Right atrium auricular region (tissue), 2 donors: ENCODE measurements at places on chromosomes 4 and X. TPM values are rescaled to one million over a fixed set of nuclear protein-coding genes. Genes with fewer than 3 reads are reported as not detected.

DNA sequence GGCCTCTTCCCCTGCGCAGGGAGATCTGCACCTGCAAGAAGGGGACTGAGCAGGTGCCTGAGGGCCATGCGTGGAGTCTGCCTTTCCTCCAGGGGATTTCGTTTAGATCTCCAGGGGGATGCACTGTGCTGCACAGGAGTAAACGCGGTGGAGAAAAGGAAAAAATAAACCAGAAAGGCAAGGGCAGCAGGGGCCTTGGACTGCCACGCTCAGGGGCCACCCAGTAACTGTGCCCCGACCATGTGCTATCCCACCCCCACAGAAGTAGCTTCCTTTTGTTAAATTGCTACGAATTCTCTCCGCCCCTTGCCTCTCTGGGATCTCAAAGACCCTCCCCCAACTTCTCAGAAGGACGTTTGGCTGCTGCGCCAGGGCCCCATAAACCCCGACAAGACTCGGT is 17.2 kb upstream of the HMX1 start:
- no peaks in the 10 kb centered on the region for H3K4me1 ChIP-seq
- H3K4me3 ChIP-seq: no peak overlapping the region
- no peak overlapping the region for H3K27ac ChIP-seq
- no peak for DNase-seq
- peaks cover 7% of the 10 kb centered on the region for H3K27me3 ChIP-seq
- no peaks in the 10 kb centered on the region for H3K36me3 ChIP-seq

Gene INTU
- 1.8 TPM for total RNA-seq

GRCh38 chr4:15418956-15419355 is 8.9 kb upstream of the C1QTNF7 start:
- DNase-seq: no peak
- H3K36me3 ChIP-seq: no peaks in the 10 kb centered on the region
- H3K4me3 ChIP-seq: no peak overlapping the region
- H3K27ac ChIP-seq: no peak overlapping the region
- peaks cover 1% of the 10 kb centered on the region for H3K4me1 ChIP-seq

- DNase-seq: no peak
- H3K27ac ChIP-seq: no peak overlapping the region
- H3K36me3 ChIP-seq: no peaks in the 10 kb centered on the region
Observed at GRCh38 chrX:78958419-78959116, 13.4 kb downstream of the P2RY10 start.

Gene NLGN3
- total RNA-seq: 0.19 TPM

DNA sequence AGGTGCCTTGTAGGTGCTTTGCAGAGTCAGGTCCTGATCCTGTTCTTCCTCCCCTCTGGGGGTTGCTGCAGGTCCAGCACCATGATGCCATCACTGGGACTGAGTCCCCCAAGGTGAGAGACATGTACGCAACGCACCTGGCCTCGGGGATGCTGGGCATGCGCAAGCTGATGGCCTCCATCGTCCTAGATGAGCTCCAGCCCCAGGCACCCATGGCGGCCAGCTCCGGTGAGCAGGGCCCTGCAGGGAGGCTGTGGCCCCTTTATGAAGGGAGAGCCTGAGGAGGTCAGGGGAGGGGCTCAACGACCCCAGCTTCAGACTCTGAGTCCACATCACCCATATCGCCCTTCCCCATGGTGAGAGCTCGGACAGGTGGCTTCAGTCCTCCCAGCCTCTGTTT is 23.1 kb downstream of the MAN2B2 start:
- no peak for DNase-seq
- no peak overlapping the region for H3K4me3 ChIP-seq
- no peaks in the 10 kb centered on the region for H3K4me1 ChIP-seq
- peaks cover 6% of the 10 kb centered on the region for H3K36me3 ChIP-seq
- no peaks in the 10 kb centered on the region for H3K27me3 ChIP-seq

Gene SYNPO2
- total RNA-seq: 152 TPM

GRCh38 chrX:110015915-110016314 is 13.0 kb downstream of the TMEM164 start:
- no peak overlapping the region for H3K4me3 ChIP-seq
- no peak for DNase-seq
- peak overlapping the region; percentile 64 for H3K27ac ChIP-seq
- no peaks in the 10 kb centered on the region for H3K4me1 ChIP-seq

DNA sequence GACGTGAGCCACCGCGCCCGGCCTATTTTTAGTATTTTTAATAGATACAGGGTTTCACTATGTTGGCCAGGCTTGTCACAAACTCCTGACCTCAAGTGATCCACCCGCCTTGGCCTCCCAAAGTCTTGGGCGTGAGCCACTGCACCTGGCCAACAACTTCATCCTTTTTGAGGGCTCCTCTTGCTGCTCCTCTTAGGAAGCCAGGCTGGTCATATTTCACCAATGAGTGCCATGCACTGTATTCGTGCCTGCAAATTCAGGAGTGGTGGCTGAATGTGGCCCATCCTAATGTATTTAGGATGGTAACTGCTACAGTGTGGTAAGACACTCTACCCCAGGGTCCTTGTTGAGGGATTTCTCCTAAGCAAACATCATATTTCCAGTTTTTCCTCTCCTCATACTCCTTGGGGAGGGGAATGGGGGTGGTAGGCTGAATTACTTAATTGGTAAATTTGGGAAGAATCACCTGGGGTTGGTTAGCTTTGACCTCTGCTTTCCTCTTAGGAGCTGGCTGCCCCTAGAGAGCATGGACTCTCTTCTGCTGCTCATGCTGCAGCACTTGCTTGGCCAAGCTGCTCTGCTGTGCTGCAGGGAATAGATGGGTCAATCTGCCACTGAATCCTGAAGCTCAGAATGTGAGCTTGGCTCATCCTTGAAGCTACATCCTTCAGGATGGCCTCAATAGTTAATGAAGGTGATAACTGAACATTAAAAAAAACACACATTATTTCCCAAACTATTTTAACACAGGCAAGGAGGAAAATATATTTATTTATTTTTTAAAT is 167.4 kb downstream of the HS3ST1 start:
- no peaks in the 10 kb centered on the region for H3K27me3 ChIP-seq
- no peaks in the 10 kb centered on the region for H3K36me3 ChIP-seq
- no peak overlapping the region for H3K27ac ChIP-seq
- H3K4me1 ChIP-seq: no peaks in the 10 kb centered on the region
- no peak overlapping the region for H3K4me3 ChIP-seq

- peak; percentile 82 for DNase-seq
- no peaks in the 10 kb centered on the region for H3K4me1 ChIP-seq
- H3K27me3 ChIP-seq: no peaks in the 10 kb centered on the region
- H3K4me3 ChIP-seq: no peak overlapping the region
- no peak overlapping the region for H3K27ac ChIP-seq
Observed at GRCh38 chr4:168900080-168900479, 110.0 kb downstream of the CBR4 start.

GRCh38 chrX:3504916-3505315 is 158.5 kb upstream of the MXRA5 start:
- no peak overlapping the region for H3K27ac ChIP-seq
- no peak for DNase-seq
- H3K27me3 ChIP-seq: no peaks in the 10 kb centered on the region
- H3K4me3 ChIP-seq: no peak overlapping the region
- H3K36me3 ChIP-seq: no peaks in the 10 kb centered on the region

DNA sequence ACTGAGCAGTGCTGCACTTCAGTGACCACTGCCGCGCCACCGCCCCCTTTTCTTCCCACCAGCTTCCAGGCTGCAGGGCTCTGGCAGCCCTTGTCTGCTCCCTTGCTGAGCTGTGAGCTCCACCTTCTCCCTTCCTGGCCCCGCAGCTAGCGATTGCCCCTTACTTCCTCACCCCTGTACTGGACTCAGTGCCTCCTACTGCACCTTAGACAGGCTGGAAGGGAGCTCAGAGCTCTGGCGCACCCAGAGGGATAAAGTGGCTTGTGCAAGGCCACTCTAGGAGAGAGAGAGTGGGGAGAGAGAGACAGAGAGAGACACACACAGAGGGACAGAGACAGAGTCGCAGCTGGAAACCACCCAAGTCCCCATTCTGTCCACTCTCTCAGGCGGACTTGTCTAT is 6.0 kb downstream of the RASL11B start:
- H3K36me3 ChIP-seq: peaks cover 12% of the 10 kb centered on the region
- H3K27me3 ChIP-seq: no peaks in the 10 kb centered on the region
- peak overlapping the region; percentile 65 for H3K27ac ChIP-seq
- H3K4me3 ChIP-seq: no peak overlapping the region

Gene SSX2
- not detected for total RNA-seq

DNA sequence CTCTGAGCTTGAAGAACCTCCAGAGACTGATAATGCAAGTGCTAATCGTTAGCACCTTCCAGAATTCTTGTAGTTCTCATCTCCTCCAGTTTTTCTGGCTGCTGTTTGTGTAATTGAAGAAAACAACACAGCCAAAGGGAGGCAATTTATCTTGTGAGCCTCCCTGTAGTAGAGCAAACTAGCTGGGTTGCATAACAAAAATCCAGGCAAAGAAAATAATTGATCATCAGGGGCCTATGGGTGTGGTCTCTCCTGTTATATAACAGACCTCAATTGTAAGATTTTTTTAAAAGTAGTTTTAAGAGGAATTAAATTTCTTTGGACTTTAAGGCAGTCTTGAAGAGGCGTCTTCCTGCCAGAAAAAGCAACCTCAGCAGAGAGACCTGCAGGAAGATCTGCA is 817.0 kb downstream of the CENPC start:
- no peaks in the 10 kb centered on the region for H3K36me3 ChIP-seq
- no peak overlapping the region for H3K27ac ChIP-seq
- DNase-seq: no peak
- no peaks in the 10 kb centered on the region for H3K27me3 ChIP-seq

- no peak overlapping the region for H3K27ac ChIP-seq
- no peak overlapping the region for H3K4me3 ChIP-seq
- no peaks in the 10 kb centered on the region for H3K36me3 ChIP-seq
- H3K4me1 ChIP-seq: no peaks in the 10 kb centered on the region
Observed at GRCh38 chrX:37320541-37321203, 28.5 kb upstream of the PRRG1 start.

Gene KLB
- 0.11 TPM for total RNA-seq

DNA sequence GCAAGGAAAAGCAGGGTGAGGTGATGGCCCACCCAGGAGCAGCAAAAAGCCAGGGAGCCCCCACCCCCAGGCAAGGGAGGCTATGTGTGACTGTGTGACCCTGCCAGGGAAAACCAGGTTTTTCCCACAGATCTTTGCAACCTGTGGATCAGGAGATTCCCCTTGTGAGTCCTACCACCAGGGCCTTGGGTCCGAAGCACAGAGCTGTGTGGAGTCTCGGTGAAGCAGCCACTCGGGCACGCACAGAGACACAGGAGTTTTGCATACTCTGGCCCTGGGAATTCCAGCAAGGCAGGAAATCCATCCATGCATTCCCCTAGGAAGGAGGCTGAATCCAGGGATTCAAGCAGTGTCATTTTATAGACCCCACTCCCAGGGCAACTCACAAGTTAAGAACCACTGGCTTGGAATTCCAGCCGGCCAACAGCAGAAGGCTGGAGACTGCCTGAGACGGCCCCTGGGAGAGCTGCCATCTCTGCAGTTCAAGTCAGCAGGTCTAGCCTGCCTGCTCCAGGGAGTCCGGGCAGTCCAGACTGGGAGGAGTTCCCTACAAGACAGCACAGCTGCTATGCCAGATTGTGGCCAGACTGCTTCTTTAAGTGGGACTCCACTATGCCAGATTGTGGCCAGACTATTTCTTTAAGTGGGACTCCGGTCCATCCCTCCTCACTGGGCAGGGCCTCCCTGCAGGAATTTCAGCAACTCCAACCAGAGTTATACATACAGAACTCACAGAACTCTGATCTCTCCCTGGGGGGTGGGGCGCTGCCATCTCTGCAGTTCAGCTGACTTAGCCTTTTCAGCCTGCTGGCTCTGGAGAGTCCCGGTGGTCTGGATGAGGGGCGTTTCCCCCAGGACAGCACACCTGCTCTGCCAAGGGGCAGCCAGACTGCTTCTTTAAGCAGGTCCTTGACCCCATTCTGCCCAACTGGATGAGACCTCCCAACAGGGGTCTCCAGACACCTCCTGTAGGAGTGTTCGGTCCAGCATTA is 85.1 kb upstream of the ADAD1 start:
- no peak for DNase-seq
- H3K27me3 ChIP-seq: no peaks in the 10 kb centered on the region
- H3K27ac ChIP-seq: no peak overlapping the region

- H3K36me3 ChIP-seq: peaks cover 52% of the 10 kb centered on the region
- H3K27ac ChIP-seq: peak overlapping the region; percentile 80
- DNase-seq: no peak
- H3K4me1 ChIP-seq: peaks cover 27% of the 10 kb centered on the region
- no peaks in the 10 kb centered on the region for H3K27me3 ChIP-seq
- no peak overlapping the region for H3K4me3 ChIP-seq
Observed at GRCh38 chr4:47579235-47579634, 94.2 kb downstream of the ATP10D start.

DNA sequence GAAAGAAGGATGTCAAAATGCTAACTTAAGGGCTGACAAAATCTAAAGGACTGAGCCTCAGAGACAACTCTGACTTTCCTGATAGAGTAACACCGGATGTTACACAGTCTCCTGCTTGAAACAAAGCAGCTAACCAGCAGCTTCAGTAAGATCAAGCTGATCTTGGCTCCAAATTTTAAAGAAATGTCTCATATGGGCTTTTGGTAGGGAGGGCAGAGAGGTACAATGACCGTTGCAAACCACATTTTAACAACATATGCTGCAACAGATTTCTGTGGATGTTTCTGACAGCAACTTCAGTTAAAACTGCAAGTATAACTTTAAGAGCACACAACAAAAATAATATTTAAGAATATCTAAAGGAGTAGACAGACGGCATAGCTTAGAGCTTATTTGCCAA is 9.1 kb downstream of the RPGR start:
- H3K4me3 ChIP-seq: no peak overlapping the region
- H3K36me3 ChIP-seq: no peaks in the 10 kb centered on the region
- no peaks in the 10 kb centered on the region for H3K4me1 ChIP-seq
- DNase-seq: no peak

DNA sequence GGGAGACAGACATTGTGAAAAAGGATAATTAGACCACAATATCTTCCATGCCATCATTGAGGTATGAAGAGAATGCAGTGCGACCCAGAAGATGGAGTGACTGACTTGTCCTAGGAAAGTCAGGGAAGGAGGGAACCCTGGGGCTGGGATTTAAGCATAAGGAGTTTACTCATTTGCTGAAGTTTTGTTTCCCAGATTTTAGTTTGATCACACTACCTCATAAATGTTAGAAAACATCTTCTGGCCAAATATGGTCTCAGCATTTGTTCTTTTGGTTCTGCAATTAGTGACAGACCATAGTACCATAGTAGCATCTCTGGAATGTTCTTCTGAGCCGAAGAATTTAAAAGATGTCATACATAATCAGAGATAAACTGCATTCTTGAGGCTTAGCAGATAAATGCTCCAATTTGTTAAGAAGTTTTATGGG is 96.5 kb upstream of the PGRMC2 start:
- no peaks in the 10 kb centered on the region for H3K27me3 ChIP-seq
- H3K4me3 ChIP-seq: no peak overlapping the region
- H3K27ac ChIP-seq: no peak overlapping the region
- H3K4me1 ChIP-seq: peaks cover 29% of the 10 kb centered on the region
- H3K36me3 ChIP-seq: no peaks in the 10 kb centered on the region

DNA sequence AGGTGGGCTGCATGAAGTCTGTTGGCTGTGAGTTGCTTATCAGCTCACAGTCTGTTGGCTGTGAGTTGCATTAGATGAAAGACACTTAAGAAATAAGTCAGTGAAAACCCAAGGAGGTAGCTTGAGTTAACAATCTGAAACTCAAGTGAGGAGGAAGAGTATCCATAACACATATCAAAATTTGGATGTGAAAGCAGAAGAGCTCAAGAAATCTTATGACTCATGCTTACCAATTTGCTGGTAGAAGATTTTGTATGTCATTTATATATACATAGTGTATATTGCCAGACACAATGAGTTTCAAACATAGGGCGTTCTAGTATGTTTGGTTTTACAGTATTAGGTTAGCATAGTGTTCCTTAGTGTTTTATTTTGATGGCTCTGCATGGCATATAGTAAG is 107.4 kb downstream of the DDIT4L start:
- H3K27me3 ChIP-seq: no peaks in the 10 kb centered on the region
- no peaks in the 10 kb centered on the region for H3K4me1 ChIP-seq
- no peak overlapping the region for H3K4me3 ChIP-seq
- no peak for DNase-seq

Gene ZBTB33
- total RNA-seq: 6.3 TPM

Gene SUPT20HL1
- not detected for total RNA-seq

Gene SLC2A9
- 5.8 TPM for total RNA-seq

Gene SPON2
- total RNA-seq: 13.0 TPM
